ENCODE measurements at places on chromosomes 3 and 15.

DNA sequence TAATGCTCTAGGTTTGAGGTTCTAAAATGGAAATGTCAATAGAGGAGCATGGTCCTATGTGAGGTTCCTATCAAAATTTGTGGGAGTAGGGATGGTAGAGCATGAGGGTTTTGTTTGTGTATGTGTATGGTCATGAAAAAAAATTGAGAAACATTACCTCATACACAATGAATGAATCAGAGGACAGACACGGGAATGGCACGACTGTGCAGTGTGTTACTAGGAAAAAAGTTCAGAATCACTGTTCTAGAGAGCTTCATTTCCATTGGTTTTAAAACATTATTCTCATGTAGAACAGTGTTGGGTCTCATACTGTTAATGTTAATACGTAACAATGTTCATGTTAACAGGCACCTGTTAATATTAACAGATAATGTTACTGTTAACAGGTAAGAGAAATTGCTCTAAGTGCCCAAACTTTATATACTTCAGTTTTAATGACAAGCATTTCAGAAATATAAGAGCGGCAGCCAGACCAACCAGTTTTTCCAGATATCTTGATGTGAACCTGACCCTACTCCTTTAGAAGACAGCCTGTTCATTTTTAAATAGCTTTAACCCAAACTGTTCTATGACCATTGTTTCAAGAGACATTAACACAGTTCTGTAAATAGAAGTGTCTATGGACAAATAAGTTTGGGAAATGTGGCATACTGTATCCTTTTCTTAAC lies 48.0 kb downstream of the SLC15A2 start:
- DNase-seq = no peak

DNA sequence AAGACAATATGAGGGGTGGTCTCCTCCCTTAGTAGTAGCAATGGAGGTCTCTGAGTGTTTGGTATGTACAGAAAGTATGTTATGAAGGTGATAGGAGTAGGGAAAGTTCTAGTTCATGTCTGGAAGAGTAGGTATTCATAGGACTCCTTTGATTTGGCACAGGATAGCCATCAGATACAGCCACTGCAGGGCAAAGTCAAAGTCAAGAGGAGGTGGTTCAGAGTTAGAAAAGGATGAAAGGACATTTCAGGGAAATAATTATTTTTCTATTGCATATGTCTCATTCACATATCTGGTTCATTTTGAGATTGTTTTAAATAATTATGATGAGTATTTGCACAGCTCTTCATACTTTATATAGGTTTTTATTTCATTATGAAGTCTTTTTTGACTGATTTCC lies 381.1 kb downstream of the MFSD1 start:
- no peak for DNase-seq

- no peak for DNase-seq
These were observed 12.2 kb upstream of the SYNM start for GRCh38 chr15:99092554-99093172.

- no peak for DNase-seq
These were observed 34.3 kb upstream of the SNRPA1 start for GRCh38 chr15:101329309-101329863.

DNA sequence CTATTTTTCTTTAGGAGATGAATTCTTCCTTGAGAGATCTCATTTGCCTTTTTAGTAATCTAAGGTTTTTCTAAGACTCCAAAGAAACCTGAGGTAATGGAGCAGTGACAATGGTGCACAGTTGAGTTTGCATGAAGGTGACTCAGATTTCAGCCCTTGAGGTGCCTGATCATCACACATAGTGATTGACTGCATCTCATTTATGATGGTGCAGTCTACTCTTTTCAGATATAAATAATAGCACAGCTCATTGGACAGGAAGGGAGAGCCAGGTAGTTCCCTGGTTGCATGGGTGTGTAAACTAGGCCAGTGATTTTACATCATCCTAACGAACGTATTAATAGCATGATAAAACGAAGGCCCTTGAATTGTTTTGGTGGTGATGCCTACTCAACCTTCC lies 86.1 kb upstream of the SAMMSON start:
- DNase-seq = no peak

DNA sequence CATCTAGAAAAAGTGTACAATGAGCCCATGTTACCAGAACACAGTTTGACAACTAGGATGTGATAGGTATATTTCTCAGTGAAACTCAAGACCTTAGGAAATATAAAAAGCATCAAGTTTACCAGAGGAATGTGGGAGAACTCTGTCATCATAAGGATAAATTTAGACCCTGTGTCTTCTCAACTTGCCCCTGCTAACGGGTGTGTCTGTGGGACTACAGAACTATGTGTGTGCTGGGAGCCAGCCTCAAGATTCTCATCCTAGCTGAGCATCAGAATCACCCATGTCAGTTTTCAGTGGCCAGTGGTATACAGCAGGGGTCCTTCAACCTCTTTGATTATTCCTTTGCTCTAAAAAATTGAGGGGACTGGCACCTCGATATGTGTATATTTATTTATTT lies 393.3 kb downstream of the PLCL2 start:
- DNase-seq = no peak

DNA sequence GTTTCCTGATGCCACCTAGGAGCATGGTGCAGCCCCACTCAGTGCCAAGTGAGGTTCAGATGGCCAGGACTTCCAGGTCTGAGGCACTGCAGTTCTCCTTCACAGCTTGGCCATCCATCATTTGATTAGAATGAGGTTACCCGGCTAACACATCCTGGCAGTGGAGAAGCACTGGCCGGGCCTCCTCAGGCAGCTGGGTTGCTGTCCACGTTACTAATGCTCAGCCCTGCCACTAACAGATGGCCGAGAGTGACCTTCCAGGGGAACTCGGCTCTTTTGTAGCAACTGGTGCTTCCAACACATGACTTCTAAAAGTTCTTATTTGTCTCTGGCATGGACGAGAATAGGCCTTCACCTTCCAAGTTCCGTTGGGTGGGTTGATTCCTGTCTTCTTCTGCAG lies 204.6 kb upstream of the CFAP20DC start:
- no peak for DNase-seq

DNA sequence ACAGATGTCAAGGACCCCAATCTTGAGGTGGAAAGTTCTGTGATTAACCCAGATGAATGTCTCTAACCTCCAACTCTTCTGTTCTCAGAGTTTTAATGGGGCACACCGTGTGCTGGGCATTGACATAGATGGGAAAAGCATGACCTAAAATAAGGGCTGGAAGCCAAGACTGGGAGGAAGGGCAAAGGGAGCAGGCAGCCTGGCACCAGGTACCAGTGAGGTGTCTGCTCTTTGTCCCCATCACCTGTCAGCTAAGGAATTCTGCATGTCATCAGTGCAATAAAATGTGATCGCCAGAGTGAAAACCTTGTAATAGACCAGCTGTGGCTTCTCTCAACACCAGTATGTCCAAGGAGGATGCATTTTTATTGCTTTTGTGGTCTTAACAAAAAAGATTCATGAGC lies 143.5 kb upstream of the TPM1 start:
- no peak for DNase-seq

- DNase-seq = peak; percentile 39
These were observed 103.5 kb downstream of the SEMA6D start for GRCh38 chr15:47820747-47821319.

DNA sequence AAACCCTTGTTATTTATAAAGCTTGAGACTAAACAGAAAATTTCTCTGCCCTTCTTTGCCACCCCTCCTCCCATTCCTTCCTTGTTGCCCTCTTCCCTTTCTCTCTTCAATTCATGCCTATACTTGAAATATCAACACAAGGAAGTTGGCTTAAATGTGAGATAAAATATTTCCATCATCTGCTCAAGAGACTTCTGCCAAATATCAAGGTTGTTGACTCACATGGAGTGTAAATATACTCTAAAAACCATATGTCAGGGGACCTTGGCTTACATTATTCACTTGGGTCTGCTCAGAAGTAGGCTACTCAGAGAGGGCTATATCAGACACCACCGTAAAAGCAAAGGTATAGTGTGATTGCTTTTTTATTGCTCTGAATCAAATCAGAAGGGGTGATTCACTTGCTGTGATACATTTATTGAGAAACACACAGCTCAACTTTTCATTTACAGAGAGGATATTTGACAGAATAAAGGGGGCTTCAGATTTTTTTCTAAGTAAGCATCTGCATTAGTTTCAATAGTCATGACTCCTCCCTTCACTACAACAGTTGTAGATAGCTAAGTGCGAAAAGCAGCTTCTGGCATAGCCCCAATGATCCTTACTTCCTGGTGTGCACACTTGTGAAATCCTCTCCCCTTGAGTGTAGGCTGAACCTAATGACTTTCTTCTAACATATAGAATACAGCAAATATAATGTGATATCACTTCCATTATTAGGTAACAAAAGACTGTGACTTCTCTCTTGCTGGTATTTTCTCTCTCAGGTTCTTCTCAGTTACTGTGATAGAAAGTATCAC lies 386.2 kb downstream of the EFHB start:
- no peak for DNase-seq

DNA sequence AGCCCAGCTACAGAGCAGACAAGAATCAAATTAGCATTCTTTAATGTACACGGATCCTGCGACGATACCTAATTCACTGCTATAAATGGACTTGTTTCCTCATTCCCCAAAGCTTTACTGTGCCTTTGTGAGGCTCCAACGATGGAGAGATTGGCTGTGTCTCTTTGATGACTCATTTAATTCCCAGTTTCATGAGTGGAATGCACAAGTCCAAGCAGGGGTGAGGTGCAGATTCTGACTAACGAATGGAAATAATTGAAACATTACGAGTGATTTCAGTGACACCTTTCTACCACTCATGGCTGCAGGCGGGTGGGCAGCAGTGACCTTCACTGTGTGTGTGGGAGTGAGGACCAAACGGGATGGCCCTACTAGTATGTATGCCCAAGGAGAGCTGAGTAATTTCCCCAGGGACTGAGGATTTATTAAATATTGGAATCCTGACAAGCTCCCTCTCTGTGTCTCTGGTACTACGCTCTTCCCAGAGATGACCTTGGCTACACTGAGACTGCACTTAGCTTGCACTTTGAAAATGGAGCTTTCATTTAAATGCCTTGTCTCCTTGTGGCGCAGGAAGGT lies 156.7 kb downstream of the CACNA2D3 start:
- no peak for DNase-seq

- no peak for DNase-seq
These were observed 25.6 kb downstream of the SLC7A14 start for GRCh38 chr3:170560296-170560695.

- DNase-seq = no peak
These were observed 70.3 kb downstream of the MYLK start for GRCh38 chr3:123813876-123814275.

DNA sequence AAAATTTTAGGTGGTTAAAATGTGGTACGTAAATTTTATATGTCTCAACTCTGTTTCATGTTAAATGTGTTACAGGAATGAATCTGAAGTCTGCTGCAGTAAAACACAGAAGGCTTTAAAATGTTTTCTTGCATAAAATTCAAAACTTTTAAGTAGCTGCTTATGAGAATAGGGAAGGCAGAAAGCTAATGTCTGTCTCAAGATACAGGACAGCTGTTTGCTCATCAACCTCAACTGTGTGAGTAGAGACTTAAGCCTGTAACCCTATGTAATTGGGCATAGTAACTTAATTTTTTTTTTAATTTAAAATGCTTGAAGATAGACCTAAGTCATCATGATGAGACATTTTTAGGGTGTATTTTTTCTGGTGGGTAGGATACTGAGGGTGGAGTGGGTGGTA lies 38.9 kb downstream of the ZFAND6 start:
- DNase-seq = no peak

DNA sequence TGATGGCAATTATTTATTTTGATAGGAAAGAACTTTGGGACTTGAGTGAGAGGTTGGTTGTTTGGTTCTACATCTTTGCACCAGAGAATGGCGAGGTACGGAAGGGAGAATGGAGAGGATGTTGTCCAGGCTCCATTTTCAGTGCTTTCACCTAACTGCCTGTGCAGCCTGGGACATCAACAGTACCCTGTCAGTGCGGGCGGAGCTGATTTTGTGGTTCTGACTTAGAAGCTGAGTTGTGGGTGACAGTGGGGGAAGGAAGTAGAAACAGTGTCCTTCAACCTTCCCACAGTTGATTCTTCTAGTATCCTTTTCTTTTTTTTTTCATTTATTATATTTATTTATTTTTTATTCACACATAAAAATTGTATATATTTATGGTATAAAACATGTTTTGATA lies 95.3 kb downstream of the TIGIT start:
- DNase-seq = no peak

- no peak for DNase-seq
These were observed 106.5 kb upstream of the GALNT15 start for GRCh38 chr3:16067837-16068471.

GRCh38 chr3:158763421-158763820 lies 31.2 kb upstream of the RARRES1 start:
- no peak for DNase-seq

- peak; percentile 82 for DNase-seq
These were observed 220.8 kb upstream of the ATP10A start for GRCh38 chr15:26083896-26084295.

- no peak for DNase-seq
These were observed 3.2 kb upstream of the HEG1 start for GRCh38 chr3:125058959-125059358.

- DNase-seq = peak; percentile 89
These were observed at the start of gene ZNF592 for GRCh38 chr15:84748274-84749110. Gene ZNF592 (plus strand): TSS chr15:84748592. CDS start chr15:84782676, 34,084 bp downstream.

DNA sequence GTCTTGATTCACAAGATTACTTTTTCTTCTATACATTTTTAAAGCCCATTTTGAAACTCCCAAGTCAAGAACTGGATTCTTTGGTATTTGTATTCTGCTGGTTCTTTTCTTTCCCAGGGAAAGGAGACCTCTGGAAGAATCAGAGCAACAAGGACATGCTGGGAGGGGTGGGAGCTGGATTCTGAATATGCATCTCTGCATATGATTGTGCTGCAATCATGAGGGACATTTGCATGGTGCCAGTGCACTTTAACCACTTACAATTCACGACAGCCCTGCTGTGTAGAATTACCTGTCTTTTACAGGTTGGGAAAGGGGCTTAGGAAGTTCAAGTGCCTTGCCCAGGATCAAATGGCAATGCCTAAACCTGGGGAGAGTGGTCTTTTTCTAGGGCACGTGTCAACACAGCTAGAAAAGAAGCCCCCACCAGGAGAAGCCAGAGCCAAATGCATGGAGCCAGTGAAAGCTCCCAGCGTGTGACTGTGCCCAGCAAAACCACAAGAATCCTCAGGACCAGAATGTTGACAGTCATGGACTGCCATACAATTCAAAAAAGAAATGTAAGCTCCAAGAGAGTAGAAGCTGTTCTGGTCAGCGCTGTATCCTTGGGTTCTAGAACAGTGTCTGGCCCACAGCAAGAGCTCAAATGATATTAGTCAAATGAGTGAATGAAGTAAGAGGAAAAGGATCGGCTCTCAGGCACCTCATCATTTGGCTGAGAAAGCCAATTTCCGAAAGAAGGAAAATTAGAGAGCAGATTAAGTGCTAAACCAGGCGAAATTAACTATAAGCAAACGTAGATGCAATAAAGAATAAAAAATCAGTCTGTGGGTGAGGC lies 84.5 kb upstream of the MEF2A start:
- DNase-seq = no peak

GRCh38 chr3:73804204-73804603 lies 179.5 kb upstream of the PDZRN3 start:
- no peak for DNase-seq

- no peak for DNase-seq
These were observed 15.8 kb upstream of the RARB start for GRCh38 chr3:25412269-25412668.
